ENCODE measurements at places on chromosomes 7 and 10.

- no peak for DNase-seq
Measured at GRCh38 chr7:90621747-90622140, 25.6 kb downstream of the CDK14 start.

- no peak for DNase-seq
Measured at GRCh38 chr7:126442908-126443307, 809.8 kb downstream of the GRM8 start.

DNA sequence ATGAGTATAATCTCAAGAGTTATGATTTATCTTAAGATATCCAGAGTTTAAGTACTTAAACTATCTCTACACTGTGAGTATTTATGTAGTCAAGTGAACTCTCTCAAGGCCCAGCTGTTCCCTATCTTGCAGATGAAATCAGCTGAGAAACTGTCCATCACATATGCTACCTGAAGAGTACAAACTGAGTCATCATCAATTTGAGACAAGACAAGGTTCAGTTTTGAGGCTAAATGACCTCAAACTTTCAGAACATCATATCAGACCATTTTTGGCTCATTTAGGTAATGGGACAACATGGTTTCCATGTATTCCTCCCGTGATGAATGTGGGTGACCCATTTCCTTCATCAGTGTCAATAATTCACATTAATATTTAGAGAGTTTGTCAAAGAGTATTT, 53.1 kb upstream of the AUTS2 start:
- DNase-seq = no peak

DNA sequence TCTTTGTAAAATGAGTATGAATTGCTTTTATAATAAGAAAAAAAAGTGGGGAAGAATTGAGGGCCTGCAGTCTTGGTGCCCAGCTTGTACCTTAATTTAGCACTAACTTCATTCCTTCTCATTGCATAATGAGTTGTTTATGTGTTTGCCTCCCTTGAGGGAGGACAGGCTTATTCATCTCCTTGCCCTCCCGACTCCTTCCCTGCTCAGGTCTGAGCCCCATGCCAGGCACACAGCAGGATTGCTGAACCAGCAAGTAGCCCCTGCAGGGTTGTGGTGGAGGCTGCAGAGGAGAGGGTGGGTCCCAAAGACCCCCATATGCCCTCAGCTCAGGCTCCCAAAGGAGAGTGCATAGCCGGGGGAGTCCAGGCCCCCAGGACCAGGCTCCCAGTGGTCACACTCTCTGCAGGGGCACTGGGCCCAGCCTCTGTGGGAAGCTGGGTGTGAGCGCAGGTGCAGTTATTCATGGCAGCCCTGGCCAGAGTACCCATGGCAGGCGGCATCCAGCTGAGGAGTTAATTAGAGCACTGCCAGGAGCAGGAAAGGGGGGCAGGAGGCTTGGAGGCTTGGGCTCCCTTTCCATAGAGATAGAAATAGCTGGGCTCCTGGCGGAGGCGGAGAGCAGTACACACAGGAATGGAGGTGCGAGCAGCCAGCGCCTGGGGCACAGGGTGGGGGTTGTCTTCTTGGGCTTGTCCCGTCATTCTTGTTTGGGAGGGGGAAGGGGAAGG, 28.2 kb upstream of the GOLGA7B start:
- no peak for DNase-seq

- no peak for DNase-seq
Measured at GRCh38 chr7:100966542-100967291, 2.6 kb upstream of the MUC12 start.

GRCh38 chr7:27156916-27157701, 634 bp upstream of the HOXA7 start:
- no peak for DNase-seq

- no peak for DNase-seq
Measured at GRCh38 chr10:13268841-13269240, 31.0 kb downstream of the PHYH start.

Measured in stimulated activated CD8-positive, alpha-beta memory T cell treated with anti-CD3 and anti-CD28 coated beads, Interleukin-15, amount 100 ng/mL, for 24 hours (primary cell).